ENCODE measurements at places on chromosomes 2 and 18.
A peak's percentile ranks its signal among the peaks of the same experiment; 100 is the strongest.

DNA sequence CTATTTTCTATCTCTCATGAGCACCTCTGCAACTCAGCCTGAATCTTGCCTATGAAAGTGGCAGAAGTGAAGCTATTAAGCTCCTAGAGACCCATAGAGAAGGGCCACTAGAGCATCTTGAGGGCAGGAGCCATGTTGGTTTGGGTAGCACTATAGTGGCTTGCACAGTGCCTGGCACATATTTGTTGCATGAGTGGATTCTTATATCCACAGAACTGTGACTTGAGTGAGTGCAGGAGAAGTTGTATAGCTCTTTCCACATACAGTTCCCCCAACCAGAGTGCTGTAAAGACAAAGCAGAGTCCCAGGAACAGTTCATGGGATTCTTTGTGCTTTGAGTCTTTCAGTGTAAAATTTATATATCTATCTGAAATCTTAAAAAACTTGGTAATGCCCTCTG lies 205.5 kb upstream of the FOSL2 start:
- DNase-seq = no peak

- DNase-seq = no peak
Measured at GRCh38 chr2:41926614-41927580, 120.9 kb upstream of the PKDCC start.

- DNase-seq = no peak
Measured at GRCh38 chr18:79902640-79903039, 48.8 kb downstream of the SLC66A2 start.

GRCh38 chr2:56299171-56299691 lies 115.4 kb downstream of the CCDC85A start:
- DNase-seq = no peak

GRCh38 chr18:77093586-77093985 lies 39.0 kb downstream of the MBP start:
- no peak for DNase-seq

DNA sequence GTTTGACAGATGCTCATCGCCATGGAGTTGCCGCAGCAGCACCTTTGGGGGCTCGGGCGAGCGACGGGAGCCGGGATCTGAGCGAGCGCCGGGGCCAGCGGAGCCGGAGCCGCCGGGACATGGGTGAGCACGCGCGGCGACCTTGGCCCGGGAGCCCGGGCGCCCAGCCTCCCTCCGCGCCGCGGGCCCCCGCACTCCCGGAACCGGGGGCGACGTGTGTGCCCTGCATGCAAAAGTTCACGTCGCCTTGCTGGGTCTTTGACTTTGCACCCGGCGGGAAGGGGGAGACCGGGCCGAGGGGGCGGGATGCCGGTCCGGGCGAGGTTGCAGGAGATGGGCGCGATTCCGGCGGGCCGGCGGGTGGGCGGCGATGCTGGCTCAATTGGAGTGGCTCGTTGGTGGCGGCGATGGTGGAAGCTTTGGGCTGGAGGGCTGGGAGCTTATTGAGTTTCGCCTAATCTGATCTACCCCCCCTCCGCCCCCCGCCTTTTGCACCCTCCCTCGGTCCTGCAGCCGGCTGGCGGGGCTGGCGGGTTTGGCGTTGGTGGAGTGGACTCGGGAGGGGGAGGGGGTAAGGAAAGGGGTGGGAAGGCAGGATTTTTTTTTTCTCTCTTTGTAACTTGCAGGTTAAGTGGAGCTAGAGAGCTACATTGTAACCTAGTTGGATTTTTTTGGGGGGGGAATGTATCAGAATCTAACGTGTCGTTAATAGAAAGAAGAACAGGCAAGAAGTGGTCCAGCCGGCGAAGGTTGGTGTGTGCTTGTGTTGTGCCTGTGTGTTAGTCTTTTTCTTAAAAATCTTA lies at the start of gene SETBP1:
SETBP1 (plus strand) TSS at position 616 of the 803 bp plus-strand sequence. CDS start 20,459 bp downstream, outside the sequence.
- DNase-seq = no peak

DNA sequence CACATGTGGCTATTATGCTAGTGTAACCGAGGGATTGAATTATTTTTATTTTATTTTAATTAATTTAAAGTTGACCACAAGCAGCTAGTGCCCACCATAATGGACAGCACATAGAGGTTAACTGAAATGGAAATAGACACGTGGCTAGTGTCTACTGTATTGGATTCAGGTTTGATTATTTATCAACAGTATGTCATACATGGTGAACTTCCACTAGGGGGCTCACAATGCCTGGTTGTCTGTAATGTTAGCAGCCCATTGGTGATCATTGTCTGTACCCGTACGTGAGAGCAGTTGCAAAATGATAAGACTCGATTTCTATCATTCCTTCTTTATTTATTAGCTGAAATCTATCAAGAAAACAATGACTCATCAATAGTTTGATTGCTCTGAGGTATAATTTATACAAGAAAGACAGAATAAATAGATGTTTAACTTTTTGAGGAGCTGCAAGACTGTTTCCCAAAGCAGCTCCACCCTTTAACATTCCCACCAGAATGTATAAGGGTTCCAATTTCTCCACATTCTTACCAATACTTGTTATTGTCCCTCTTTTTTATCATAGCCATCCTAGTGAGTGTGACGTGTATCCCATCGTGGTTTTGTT lies 76.5 kb downstream of the CYBRD1 start:
- DNase-seq = peak; percentile 47

GRCh38 chr2:9250091-9250490 lies 43.5 kb downstream of the ASAP2 start:
- no peak for DNase-seq

GRCh38 chr18:47821314-47821713 lies 109.1 kb downstream of the SMAD2 start:
- no peak for DNase-seq

DNA sequence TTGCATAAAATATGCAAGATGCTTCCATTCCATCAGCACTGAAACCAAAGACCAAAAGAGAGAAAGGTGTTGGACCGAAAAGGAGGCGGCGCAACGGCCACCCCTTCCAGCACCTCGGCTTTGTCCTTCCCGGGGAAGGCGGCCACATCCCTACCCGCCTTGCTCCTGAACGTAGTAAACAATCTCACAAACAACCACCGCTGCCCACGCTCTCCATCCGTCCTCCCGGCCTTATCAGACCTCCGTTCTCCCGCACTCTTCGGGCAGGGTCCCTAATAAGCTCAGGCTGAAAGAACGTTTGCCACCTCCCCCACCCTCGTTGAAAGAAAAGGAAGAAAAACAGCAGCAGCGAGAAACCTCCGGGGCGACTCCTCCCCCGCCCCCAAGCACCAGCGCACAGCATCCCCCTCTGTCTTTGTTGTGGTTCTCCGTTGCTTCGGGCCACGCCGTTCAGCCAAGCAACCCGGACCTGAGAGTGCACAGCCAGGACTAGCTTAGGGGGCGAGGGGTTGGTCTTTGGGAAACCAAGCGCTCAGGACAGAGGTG lies 4.4 kb downstream of the EVX2 start:
- no peak for DNase-seq

GRCh38 chr18:52409727-52410126 lies 69.7 kb downstream of the DCC start:
- DNase-seq = no peak

GRCh38 chr2:219551441-219552381 lies 7.9 kb downstream of the TMEM198 start:
- no peak for DNase-seq

DNA sequence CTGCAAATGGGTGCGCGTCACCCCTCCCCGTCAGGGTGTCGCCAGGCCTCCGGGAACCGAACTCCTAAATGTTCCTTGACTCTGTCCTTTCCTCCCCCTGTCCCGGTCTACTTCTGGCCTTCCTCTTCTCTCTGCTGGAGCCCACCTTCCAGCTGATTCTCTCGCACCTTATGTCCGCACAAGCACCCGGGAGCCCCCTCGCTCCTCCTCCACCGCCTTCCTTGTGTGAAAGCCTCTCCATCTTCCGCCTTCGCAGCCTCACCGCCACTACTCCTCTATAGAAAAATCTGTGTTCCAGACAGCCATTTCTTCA lies 627 bp upstream of the KIF3C start:
- DNase-seq = no peak

DNA sequence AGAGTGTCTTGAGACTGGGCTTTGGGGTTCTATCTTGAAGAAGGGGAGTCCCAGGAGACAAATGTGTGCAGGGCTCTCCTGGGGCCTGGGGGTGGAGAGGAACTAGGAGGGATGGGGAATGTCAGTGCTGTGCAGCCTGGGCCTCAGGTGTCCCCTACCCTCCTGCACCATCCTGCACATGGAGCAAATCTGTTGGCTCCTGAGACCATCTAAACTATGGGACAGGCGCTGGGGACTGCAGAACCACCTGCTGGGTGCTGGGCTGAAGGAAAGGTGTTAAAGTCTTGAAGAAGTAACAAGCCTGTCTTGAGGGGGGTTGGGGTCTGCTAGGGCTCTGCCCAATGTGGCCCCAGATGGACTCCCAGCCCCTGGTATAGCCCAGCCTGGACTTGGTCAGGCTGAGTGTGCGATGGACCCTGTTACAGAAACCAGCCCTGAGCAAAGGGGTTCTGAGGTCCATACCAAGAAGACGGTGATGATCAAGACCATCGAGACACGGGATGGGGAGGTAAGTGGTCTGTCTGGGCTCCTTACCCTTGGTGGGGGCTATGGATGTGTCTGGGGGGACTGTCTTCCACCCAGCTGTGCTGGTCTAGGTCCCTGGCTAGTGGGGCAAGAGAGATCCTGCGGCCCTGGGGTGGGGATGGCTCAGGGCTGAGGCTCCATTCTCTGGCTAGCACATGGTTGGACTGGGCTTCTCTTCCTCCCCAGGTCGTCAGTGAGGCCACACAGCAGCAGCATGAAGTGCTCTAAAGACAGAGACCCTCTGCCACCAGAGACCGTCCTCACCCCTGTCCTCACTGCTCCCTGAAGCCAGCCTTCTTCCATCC lies 7.3 kb downstream of the DES start:
- DNase-seq = no peak

GRCh38 chr2:186532891-186533290 lies 46.8 kb downstream of the ZC3H15 start:
- no peak for DNase-seq

DNA sequence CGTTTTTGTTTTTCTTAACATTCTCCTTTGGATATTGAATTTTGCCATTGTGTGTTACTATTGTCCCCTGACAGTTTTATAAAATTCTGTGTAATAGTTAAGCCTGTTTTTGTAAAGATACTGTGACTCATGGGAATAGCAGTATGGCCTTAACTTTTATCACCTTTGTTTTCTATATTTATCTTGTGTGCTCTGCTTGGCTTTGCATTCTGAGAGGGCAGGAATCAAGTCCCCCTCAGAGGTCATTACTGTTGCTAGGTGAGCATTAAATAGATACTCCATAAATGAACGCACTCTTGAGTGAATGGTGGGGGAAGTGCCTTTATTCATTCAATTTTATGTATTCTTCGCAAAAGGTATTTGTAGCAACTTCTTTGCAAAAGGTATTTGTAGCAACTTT lies 160.0 kb downstream of the PHLPP1 start:
- no peak for DNase-seq

DNA sequence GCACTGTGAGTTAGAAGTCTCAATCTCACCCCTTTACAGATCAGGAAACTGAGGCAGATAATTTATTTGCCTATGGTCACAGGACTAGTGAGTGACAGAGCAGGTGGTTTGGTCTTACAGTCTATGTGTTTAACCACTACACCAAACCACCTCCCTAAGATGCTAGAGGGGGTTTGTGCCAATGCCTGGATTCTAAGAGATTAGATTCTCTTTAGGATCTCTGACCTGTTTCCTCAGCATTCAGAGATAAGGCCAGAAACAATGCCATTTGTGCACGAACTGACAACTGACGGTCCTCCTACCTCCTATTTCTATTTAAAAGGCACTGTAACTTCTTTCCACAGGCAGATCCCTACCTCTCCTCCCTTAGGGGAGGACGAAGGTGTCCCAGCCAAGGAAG lies 2.3 kb upstream of the SLC20A1 start:
- no peak for DNase-seq

- no peak for DNase-seq
Measured at GRCh38 chr2:176521878-176522670, 252.8 kb downstream of the MTX2 start.

DNA sequence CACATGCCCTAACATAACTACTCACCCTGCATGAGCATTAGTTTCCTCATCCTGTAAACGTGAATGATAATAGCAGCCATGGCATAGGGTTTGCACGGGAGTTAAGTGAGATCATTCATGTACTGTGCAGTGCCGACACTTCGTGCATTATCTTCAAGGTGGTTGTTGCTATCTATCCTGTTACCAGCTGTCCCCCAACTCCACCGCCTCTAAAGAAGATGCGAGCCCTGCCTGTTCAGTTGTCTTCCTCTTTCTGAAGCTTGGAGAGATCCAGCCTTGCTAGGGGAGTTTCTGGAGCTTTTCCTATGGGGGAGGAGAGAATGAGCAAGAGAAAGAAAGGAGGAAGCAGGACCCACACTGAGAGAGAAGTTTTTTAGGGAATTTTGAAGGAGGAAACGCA lies 34.4 kb downstream of the YPEL5 start:
- DNase-seq = no peak

GRCh38 chr2:211494536-211494935 lies 938.1 kb downstream of the CPS1 start:
- DNase-seq = no peak

GRCh38 chr2:16644221-16644925 lies 21.3 kb downstream of the CYRIA start:
- DNase-seq = no peak

DNA sequence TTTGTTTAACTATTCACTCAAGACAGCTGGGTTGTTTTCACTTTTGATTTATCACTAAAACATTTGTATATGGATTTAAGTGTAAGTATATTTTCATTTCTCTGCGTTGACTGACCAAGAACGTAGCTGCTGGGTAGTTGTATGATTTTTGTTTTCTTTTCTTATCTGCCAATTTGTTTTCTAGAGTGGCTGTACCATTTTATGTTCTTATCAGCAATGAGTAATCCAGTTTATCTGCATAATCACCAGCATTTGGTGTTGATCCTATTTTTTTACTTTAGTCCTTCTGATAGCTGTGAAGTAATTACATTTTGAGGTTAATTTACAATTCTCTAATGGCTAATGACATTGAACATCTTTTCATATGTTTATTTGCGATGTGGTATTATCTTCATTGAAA lies 1178.4 kb upstream of the TMEFF2 start:
- no peak for DNase-seq

DNA sequence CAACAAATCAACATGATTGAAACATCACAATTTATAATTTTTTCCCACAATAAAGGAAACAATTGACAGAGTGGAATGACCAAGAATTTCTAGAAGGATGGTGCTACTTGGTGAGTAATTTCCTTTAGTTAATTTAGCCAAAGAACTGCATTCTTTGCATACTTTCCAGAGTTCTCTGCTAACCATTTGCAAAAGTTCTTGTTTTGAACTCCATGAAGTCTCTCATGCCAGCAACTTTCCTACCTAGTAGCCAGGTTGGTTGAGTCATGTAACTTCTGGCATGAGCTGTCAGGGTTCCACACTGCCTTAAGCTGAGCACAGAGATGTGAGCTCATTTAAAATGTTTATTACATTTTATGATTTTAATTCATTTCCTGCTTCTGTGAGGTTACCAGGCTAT lies 539.6 kb downstream of the PID1 start:
- DNase-seq = peak; percentile 91

- DNase-seq = no peak
Measured at GRCh38 chr2:119364798-119365197, 1.8 kb downstream of the C2orf76 start.

GRCh38 chr2:197077336-197077735 lies 150.8 kb upstream of the PGAP1 start:
- DNase-seq = no peak

GRCh38 chr18:64219517-64219916 lies 70.6 kb upstream of the LINC00305 start:
- no peak for DNase-seq

All from HS-5 (cell line).